Thyroid gland (tissue), 4 donors: ENCODE measurements at places on chromosomes 1 and 21.
A peak's percentile ranks its signal among the peaks of the same experiment; 100 is the strongest.

- peak; percentile 77 for DNase-seq
These were observed 24.1 kb downstream of the ETNK2 start for GRCh38 chr1:204127597-204128242.

- DNase-seq: peak; percentile 52
These were observed 102.5 kb upstream of the TARDBP start for GRCh38 chr1:10909697-10910680.

DNA sequence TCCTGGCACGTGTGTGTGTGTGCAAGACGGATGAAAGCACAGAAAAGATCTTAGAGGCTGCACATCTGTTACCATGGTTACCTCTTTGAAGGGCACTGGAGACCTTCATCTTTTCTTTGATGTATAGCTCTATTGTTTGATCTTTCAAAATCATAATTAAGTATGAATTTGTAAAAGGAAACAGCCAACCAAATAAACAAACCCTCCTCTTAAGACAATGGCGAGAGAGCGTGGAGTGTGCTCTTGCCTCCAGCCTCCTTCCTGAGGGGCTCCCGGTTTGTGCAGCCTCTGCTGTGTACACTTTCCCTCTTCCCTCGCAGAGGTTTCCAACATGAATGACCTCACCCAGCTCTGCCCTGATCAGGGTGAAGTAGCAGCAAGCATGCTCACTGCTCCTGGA lies 27.9 kb downstream of the CACNA1S start:
- no peak for DNase-seq

GRCh38 chr1:152741656-152742055 lies 16.2 kb upstream of the KPRP start:
- no peak for DNase-seq

DNA sequence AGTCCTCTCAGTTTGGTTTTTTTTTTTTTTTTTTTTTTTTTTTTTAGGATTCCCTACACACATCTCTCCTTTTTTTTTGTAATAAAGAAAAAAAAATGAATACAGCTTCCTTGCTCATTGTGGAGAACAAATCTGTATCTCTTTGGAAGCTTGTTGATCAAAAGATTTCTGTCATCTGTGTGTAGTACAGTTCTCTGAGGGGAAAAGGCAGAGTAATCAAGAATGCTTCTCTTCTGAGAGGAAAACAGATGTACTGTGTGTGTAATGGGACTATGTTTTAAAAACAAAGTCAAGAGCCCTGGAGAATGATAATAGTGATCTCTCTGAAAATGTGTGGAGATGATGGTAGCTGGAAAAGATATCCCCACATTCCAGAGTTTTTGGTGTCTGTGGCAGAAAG lies 16.5 kb upstream of the ROR1 start:
- no peak for DNase-seq

DNA sequence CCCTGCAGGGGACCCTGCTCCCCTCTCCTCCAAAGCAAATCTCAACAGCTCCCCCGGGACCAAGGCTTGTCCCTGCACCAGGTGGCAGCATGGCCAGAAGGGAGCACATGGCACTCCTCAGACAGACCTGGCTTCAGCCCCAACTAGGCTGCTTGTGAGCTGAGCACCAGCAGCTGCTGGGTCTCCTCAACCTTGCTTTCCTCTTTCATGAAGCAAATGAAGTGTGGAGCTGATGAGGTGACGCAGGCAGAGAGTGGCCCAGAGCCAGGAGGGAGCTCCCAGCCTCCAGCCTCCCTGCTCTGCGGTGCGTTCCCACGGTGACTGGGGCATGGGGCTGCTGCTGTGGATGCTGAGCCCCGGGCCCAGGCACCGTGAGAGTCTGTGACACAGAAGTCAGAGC lies 34.0 kb downstream of the MEGF6 start:
- DNase-seq: peak; percentile 74

- DNase-seq: peak; percentile 18
These were observed 20.6 kb upstream of the SLC45A3 start for GRCh38 chr1:205700865-205701401.

- peak; percentile 97 for DNase-seq
These were observed 20.0 kb upstream of the EPHA2 start for GRCh38 chr1:16175610-16176553.

DNA sequence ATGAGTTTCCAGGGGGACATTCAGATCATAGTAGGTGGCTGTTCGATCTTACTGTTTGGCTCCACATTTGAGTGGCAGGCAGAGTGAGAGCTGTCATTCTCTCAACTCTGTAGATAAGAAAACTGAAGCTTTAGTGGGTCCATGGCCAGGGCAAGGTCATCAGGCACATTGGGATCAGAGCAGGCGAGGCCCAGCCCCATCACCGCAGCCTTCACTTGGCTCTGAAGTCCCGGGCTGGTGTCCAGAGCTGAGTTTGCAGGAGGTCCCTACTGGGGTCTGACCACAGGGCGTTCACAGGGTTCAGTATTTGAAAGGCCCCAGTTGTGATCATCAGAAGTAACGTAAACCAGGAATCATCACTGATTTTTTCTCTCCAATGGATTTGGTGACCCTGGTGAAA lies 76.7 kb downstream of the OBSCN start:
- DNase-seq: no peak

- no peak for DNase-seq
These were observed 28.8 kb downstream of the ZP4 start for GRCh38 chr1:237861944-237862343.

GRCh38 chr1:2801535-2802291 lies at the start of gene TTC34:
Gene TTC34 (minus strand): TSS chr1:2801693. CDS start chr1:2800827, 866 bp downstream.
- no peak for DNase-seq

- DNase-seq: no peak
These were observed 134.1 kb downstream of the PIGK start for GRCh38 chr1:77085109-77085508.

DNA sequence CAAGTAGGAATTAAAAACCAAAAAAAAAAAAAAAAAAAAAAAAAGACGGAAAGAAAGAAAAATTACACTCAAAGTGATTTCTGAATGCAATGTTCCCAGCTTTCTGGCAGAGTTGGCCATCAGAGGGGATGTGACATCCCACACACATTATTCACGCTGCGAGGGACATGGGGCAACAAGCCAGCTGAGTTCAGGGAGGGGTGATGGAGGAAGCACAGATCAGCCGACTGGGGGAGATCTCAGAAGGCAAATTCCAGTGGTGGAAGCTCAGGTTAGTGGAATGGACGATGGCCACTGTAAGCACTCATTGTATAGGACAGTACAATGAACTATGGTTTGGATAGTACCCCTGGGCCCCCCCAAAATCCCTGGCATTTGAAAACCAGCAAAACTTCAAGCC lies 311.9 kb downstream of the PCP4 start:
- DNase-seq: no peak

- DNase-seq: no peak
These were observed 30.1 kb downstream of the EDN2 start for GRCh38 chr1:41454406-41454805.

DNA sequence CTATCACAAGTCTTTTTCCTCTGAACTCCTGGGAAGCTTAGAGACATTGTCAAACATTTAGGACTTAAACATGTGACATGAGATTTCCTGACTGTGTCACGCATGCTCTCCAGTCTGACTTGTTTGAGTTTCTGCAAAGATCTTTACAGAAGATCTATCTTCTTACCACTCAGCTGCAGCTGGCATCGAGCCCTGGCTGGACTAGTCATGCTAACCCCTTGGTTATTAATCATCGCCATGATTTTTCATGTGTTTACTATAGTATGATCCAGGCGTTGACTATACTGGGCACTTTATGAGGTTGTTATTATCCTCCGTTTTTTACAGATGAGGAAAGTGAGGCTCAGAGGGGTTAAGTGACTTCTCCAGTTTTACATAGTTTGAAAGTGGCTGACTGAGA lies 18.1 kb upstream of the IRF2BP2 start:
- DNase-seq: no peak

- no peak for DNase-seq
These were observed 17.6 kb downstream of the ADPRS start for GRCh38 chr1:36106269-36106668.

GRCh38 chr21:36821032-36821299 lies 122.1 kb downstream of the SIM2 start:
- DNase-seq: no peak
